ENCODE measurements at places on chromosomes 6 and 20.

DNA sequence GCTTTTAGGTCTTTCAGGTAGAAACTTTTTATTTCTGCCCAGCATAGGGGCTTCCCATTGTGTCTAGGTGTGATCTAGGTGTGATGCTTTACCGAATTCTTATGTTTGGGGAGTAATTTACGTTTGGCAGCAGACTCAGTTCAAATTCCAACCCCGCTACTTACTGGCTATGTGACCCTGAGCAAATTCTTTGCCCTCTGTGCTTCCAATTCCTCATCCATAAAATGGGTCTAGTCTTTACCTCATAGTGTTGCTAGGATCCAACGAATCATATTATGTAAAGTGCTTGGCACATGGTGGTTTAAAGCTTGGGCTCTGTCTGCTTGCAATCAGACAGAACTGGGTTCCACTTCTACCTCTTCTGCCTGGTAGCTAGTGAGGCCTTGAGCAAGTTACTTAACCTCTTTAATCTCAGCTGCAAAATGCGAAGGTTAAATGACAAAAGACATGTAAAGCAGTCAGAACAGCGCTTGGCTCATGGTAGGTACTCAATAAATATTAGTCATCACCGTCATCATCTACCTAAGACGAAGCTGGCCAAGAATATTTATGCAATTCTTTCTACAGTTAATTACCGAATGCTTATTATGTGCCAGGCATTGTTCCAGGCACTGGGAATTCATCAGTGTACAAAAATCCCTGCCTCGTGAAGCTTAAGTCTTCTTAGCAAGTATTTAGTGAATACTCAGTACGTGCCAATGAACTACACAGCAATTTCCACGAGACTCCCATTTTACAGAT, 1.0 kb downstream of the NSFL1C start:
- DNase-seq: no peak

- DNase-seq: no peak
Observed at GRCh38 chr20:13683833-13684232, 45.1 kb upstream of the TASP1 start.

GRCh38 chr6:106927531-106928398, 46.8 kb downstream of the CD24 start:
- DNase-seq: no peak

DNA sequence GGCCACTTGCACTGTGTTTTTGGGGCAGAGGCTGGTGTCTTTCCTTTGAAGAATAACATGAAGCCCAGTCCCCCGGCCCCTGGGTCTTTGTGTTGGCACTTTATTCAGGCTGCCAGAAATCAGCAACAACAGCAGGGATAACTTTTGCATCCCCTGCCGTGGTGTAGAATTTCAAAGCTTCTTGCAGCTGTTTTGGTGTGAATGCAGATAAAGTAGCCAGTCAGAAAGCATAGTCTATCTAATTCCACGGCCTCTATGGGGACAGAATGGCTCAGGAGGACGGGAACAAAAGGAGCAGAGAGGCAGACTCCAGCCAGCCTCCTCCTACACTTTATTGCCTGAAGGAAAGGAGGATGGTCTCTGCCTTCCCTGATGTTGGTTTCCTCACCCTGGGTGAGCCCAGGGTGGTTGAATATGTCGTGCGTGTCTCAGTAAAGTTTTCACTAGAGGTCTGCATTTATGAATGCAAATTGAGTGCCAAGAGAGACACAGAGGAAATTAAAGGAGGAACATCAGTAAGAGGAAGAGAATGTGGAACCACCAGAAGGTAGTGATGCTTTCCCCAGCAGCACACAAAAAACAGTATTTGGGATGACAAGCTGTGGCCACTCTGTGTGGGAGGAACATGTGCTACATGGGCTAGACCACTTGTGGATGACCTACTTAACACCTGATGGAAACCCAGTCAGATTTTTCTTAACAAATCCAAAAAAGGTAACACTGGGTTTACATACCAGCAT, 125.9 kb upstream of the TRAF3IP2 start:
- DNase-seq: no peak

- no peak for DNase-seq
Observed at GRCh38 chr6:17886891-17887290, 100.5 kb downstream of the KIF13A start.

DNA sequence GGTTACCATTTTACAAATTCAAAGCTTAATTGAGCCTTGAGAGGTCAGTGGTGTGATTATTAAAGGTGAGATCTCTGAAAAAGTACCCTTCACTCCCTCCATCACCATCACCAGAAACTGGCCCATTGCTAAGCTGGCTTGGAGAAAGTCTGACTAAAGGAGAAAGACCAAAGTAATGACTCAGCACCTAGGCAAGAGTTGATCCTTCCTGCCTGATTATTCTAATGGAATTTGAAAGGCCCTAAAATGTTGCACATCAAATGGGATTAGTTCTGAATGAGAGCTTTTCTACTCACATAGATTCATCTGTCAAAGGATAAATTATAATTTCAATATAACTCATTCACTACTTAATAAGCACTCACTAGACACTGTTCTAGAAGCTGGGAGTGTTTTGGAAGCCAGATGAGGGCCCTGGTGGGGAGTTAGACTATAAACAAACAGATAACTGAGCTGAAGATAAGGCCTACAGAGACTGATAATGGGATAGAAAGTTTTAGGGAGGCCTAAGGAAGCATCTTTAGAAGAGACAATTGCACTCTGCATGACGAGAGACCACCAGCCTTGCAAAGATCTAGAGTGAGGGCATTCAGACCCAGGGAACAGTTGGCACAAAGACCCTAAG, 366.7 kb downstream of the SYNE1 start:
- no peak for DNase-seq
